ENCODE measurements at places on chromosomes 3 and 15.

DNA sequence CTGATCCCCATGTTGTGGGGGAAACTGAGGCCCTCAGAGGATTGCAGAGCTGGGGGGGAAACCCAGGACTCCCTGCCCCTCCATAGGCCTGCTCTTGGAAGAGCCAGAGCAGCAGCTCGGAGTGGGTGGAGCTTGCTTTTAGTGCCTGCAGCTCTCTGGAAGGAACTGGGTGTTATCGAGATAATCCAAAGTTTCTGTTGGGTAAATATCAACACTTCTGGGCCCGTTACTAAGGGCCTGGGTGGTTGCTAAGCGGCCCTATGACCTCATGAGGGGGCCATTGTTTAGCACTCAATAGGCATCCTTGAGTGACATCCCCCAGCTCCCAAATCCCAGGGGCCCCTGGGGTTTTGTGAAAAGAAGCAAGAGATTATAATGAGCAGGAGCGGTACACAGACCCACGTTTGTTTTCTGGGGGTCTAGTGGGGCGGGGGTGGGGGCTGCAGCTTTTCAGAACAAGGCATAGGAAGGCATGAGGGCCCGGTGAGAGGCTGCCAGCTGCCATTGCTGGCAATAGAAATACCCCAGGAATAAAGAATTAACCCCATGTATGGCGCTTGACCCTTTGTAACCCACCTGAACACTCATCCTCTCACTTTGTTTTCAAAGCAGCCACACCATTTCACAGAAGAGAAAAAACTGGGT, 48.3 kb upstream of the ATP2B2 start:
- H3K36me3 ChIP-seq, result no peaks in the 10 kb centered on the region
- H3K4me3 ChIP-seq, result no peak overlapping the region
- no peak for DNase-seq
- no peak overlapping the region for H3K27ac ChIP-seq
- no peaks in the 10 kb centered on the region for H3K27me3 ChIP-seq

- DNase-seq, result no peak
- H3K27me3 ChIP-seq, result no peaks in the 10 kb centered on the region
- no peak overlapping the region for H3K4me3 ChIP-seq
- H3K27ac ChIP-seq, result no peak overlapping the region
- H3K36me3 ChIP-seq, result no peaks in the 10 kb centered on the region
Observed at GRCh38 chr15:38238311-38238710, 14.3 kb upstream of the SPRED1 start.

DNA sequence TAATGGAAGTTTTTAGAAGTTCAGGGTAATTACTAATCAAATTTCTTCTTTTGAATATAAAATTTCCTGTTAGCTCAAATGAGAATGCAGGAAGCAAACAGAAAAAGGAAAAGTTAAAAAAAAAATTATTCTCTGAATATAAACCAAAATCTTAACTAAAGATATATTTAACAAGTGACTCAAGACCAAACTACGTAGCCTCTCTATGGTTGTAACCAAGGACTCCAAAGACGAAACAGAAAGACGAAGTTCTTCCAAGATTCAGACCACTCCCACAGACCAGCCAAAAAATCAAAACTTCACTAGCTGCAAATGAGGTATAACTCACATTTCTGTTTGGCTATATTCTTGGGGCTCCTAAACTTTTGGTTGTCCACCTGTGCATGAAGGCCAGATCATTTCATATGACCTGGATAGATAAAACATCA, 846.5 kb upstream of the ALCAM start:
- H3K27ac ChIP-seq, result no peak overlapping the region
- no peak overlapping the region for H3K4me3 ChIP-seq
- no peaks in the 10 kb centered on the region for H3K27me3 ChIP-seq

DNA sequence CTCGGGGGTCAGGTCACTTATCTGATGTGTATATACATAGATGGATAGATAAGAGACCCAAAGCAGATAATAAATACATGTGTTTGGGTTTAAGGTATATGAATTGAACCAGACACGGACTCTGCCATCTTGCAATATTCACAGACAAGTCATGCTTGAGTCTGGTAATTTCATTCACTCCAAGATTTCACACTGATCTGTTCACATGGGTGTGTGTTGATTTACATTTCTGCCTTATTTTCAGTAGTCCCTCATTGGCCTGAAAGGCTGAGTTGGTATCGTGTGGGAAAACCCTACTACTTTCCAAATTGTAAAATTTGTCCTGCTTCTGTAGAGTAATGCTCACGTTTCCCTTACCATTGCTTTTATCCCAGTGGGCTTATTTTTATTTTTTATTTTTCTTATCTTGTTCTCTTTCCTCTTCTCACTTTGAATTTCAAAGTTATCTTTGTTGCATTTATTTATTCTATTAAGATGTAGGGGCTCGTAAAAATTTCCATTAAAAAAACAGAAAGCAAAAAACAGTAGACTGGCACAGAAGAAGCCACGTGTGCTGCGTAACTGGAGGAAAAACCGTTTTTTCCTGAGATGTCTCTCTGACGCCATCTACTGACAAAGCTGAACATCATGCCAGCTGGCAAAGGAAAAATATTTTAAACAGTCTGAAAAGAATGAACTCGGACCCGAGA, 10.8 kb upstream of the MFSD1 start:
- DNase-seq, result no peak
- H3K27me3 ChIP-seq, result no peaks in the 10 kb centered on the region
- no peaks in the 10 kb centered on the region for H3K4me1 ChIP-seq
- H3K36me3 ChIP-seq, result no peaks in the 10 kb centered on the region
- no peak overlapping the region for H3K27ac ChIP-seq
- no peak overlapping the region for H3K4me3 ChIP-seq
